Activated CD4-positive, alpha-beta T cell treated with anti-CD3 and anti-CD28 coated beads, Interleukin-2, amount 10 ng/mL, durations not matched to agents 7 days and 5 days (primary cell): ENCODE measurements at places on chromosomes 16 and 17. TPM values are rescaled to one million over a fixed set of nuclear protein-coding genes. Genes with fewer than 3 reads are reported as not detected.

ADAD2 gene
- total RNA-seq: not detected

CA7 gene
- not detected for total RNA-seq

FGF11 gene
- 6.8 TPM for total RNA-seq

C17orf50 gene
- total RNA-seq: not detected

FNDC8 gene
- not detected for total RNA-seq

PRDM7 gene
- total RNA-seq: not detected

XPO6 gene
- 237 TPM for total RNA-seq

MYH13 gene
- not detected for total RNA-seq

BCL6B gene
- total RNA-seq: 0.40 TPM

PRSS22 gene
- not detected for total RNA-seq

ABCA10 gene
- 1.6 TPM for total RNA-seq

QRICH2 gene
- total RNA-seq: 3.7 TPM

KIF19 gene
- 0.69 TPM for total RNA-seq

SLC16A11 gene
- not detected for total RNA-seq

CKLF gene
- total RNA-seq: 124 TPM

CLN3 gene
- 53.4 TPM for total RNA-seq

KRTAP1-1 gene
- not detected for total RNA-seq

MRPL27 gene
- 71.4 TPM for total RNA-seq

FBXW10 gene
- not detected for total RNA-seq

ZP2 gene
- total RNA-seq: not detected

CCDC40 gene
- total RNA-seq: not detected

TBC1D3K gene
- not detected for total RNA-seq

GSDMA gene
- 1.5 TPM for total RNA-seq

KRT15 gene
- not detected for total RNA-seq

MMP15 gene
- total RNA-seq: 0.20 TPM

ABCC12 gene
- total RNA-seq: not detected

TBC1D3G gene
- total RNA-seq: not detected

CACNG3 gene
- total RNA-seq: not detected

KRT36 gene
- not detected for total RNA-seq

OTOP3 gene
- not detected for total RNA-seq

IL17C gene
- 0.20 TPM for total RNA-seq

TBC1D3D gene
- total RNA-seq: 8.4 TPM

PRSS27 gene
- total RNA-seq: 1.5 TPM

PLLP gene
- total RNA-seq: 0.55 TPM

PTX4 gene
- not detected for total RNA-seq

KRTAP1-5 gene
- total RNA-seq: not detected

C1QL1 gene
- 0.77 TPM for total RNA-seq

DPH1 gene
- 31.3 TPM for total RNA-seq

AGRP gene
- total RNA-seq: not detected

OTOA gene
- 0.17 TPM for total RNA-seq

FZD2 gene
- total RNA-seq: not detected

CRHR1 gene
- total RNA-seq: not detected

DUSP3 gene
- total RNA-seq: 7.1 TPM

TAT gene
- not detected for total RNA-seq

BFAR gene
- 68.3 TPM for total RNA-seq

CDRT4 gene
- total RNA-seq: 1.5 TPM

SYNGR3 gene
- total RNA-seq: 1.9 TPM

GP1BA gene
- not detected for total RNA-seq

ADAP2 gene
- total RNA-seq: 1.1 TPM

DHRS13 gene
- total RNA-seq: 27.8 TPM

MSLN gene
- not detected for total RNA-seq

KRT9 gene
- total RNA-seq: not detected

HEATR9 gene
- total RNA-seq: 0.27 TPM

LAT gene
- 379 TPM for total RNA-seq

HYDIN gene
- total RNA-seq: not detected

PRKCA gene
- total RNA-seq: 72.8 TPM
